ENCODE measurements at places on chromosomes 5 and 9.

DNA sequence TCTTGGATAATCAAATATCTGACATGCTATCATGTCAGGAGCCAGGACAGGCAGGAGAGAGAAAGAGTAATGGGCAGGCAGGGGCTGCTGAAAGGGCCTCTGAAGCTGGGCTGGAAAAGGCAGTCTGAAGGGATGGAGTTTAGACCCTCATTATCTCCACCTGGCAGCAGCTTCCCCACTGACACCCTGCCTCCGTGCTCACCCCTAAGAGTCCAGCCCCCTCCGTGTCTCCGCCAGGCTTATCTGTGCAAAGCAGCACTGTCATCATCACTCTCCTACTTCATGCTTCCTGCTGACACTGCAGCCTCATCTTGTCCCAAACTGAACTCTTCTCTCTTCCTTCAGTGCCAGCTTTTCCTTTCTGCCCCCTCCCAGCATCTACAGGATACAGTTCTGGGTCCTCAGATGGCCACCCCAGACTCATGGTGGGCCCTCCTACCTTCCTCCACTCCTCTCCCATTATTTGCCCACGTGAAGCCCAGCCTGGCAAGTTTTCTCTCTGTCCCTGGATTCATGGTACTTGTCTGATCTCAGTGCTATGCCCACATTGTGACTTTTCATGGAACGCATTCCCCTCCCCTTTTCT lies 70.9 kb upstream of the KLF9 start:
- no peak for DNase-seq

DNA sequence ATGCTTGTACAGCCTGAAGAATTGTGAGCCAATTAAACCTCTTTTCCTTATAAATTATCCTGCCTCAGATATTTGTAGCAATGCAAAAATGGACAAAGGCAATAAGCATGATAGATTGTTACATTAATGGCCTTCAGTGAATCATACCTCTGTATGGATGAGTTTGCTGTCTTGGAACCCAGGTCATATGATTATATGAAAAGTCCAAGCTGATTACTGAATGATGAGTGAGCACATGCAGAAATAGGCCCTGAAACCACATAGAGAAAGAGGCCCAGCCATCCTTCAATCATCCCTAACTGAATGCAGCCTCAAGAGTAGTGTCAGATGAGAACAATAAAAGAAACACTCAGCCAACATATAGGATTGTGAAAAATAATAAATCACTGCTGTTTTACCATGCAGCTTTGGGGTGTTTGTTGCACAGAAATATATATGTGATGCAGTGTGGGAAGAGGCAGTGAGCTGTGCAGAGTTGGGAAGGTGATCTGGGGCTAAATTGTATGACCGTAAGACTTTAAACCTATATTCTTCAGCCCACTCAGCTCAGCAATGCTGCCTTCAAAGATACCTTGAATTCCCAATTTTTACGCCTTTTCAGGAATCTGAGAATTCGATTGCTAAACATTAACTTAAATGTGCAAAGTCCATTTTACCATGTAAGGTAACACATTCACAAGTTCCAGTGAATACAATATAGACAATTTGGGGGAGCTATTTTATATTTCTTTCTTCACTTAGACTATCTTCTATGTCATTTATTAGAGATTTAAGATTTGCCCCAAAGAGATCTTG lies 36.3 kb upstream of the SHISAL2B start:
- DNase-seq: no peak

GRCh38 chr5:18036531-18036930 lies 402.3 kb downstream of the TAF11L14 start:
- no peak for DNase-seq

DNA sequence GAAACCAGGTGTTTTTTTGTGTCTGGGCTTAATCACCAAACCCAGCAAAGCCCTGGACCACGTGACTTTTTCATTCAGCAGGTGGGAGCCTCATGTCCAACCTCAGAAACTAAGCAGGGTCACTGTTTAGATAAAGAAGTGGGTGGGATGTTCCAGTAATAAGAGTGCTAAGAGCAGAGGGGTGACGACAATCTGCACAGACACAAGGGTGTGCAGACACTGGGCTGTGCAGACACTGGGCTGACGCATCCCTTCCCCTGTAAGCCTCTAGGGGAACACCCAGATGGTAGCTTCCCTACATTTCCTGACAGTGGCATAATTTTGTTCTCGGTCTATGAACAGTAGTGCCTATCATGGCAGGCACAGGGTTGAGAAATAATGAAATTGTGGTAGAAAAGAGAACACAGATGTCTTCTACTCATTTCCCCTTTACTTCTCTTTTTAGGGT lies 85.1 kb downstream of the SAXO1 start:
- DNase-seq: no peak

DNA sequence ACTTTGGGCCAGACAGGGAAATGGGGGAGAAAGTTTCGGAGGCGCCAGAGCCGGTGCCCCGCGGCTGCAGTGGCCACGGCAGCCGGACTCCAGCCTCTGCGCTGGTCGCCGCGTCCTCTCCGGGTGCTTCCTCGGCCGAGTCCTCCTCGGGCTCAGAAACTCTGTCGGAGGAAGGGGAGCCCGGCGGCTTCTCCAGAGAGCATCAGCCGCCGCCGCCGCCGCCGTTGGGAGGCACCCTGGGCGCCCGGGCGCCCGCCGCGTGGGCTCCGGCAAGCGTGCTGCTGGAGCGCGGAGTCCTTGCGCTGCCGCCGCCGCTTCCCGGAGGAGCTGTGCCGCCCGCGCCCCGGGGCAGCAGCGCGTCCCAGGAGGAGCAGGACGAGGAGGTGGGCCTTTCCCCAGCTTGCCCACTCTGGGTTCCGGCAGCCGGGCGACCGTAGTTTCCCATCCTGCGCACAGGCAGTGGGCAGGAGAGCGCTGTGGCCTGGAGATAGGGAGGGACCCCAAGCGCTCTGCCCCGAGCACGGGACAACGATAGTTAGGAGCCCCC lies 516 bp downstream of the MAST4 start:
- DNase-seq: no peak

DNA sequence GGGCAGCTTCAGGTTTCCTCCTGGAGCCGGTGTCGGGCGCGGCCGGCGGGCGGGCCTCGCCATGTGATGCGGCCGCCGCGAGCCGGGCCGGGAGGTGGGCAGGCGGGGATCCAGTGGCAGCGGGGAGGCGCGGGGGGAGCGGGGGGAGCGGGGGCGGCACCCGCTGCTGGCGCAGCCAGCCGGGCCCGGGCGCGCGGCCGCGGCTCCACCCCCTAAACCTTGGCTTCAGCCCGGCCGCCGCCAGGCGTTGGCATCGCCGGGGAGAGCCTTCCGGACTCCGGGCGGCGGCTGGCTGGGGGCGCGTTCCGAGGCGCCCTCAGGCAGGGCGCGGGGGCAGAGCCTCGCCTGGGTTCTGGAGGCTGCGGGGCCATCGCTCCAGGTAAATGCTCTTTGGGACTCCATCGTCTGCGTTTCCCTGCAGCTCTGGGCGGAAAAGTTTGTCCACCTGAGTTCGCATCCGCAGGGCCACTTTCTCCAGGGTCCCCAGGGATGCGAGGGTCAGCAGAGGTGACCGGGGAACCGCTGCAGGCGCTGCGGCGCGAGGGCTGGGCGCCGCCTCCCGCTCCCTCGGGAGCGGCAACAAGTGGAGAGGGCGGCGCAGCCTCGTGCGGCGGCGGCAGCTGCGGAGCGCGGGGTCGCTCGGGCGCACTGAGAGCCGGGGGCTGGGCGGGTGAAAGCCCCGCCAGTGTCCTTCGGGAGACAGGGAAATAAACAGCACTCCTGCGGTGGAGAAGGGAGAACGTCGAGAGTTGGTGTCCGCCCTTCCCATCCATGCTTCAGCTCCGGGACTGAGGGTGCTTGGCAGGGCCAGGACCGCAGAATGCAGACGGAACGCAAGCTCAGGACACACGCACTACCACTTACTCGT lies at the start of gene ARHGEF28:
ARHGEF28 (plus strand) TSS at position 253 of the 868 bp plus-strand sequence. CDS start 58,656 bp downstream, outside the sequence.
- DNase-seq: no peak

DNA sequence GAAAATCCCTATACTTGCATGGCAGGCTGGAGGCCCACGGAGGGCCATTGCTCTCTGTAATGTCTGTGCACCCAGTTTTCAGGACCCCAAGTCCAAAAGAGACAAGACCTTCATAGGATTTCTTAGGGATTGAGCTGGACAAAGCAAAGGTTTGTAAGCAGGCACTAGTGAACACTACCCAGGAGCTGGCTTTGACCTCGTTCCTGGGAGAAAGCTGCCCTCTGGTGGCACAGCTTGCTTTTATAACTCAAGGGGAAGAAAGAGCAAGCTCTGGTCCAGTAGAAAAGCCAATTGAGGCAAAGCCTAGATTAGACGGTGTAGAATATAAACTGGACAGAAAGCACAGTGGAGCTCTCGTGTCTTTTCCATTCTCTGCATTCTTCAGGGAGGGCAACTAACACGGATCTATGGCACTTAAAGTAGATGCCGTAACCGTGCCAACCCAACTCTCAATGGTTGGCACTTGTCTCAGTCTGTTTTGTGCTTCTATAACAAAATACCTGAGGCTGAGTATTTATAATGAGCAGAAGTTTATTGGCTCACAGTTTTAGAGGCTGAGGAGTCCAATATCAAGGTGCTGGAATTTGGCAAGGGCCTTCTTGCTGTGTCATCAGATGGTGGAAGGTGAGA lies 7.9 kb downstream of the GABRP start:
- DNase-seq: no peak

Measured in CD4-positive, alpha-beta T cell (primary cell).